ENCODE measurements at places on chromosomes 3 and 15. TPM values are rescaled to one million over a fixed set of nuclear protein-coding genes. Genes with fewer than 3 reads are reported as not detected.
A peak's percentile ranks its signal among the peaks of the same experiment; 100 is the strongest.

GRCh38 chr3:108404368-108404767, 106.0 kb downstream of the MYH15 start:
- DNase-seq: no peak

- DNase-seq: no peak
Measured at GRCh38 chr3:168583977-168584376, 488.3 kb upstream of the GOLIM4 start.

GRCh38 chr3:43307649-43308048, 21.3 kb downstream of the SNRK start:
- DNase-seq: no peak

DNA sequence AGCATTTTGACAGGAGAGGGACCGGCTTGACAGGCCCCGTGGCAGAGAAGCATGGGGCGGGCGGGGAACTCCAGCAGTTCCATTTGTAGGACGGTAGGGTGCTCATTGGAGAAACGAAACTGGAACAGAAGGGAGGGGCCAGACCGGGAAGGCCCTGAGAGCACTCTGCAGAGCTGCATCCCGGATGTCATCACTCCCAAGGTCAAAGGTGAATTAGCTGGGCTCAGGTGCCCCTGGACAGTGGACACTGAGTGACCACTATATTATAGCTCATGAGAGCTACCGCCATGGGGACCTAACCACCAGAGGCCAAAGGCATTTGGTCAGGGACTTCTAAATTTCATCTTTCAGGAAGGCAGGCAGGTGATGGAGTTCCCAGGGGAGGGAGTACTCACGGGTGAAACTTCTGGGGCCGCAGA, 7.3 kb downstream of the CSRNP1 start:
- no peak for DNase-seq

DNA sequence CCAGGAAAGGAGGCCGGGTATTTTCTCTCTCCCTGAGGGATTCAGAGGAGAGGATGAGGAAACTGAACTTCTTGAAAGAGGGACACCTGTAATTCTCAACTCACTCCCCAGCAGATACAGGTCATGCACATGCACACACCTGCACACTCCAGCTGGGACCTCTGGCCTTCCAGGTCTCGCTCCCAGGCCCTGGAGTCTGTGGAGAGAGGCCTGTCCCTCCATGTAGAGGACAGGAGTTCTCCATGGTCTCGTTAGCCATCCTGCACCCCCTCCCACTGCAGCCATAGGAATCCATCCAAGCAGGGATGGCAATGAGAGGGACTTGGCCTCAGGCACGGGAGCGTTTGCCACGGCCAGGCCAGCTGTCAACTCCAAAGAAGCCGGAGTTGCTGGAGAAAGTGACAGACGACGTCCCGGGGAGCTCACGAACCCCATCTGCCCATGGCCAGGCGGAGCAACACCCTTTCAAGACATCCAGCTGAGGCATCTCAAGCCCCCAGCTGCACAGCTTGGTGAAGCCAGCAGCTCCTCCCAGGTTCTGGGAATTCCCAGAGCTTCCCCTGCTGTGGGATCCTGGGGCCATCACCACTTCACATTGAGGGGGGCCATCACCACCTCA, 223.3 kb downstream of the UACA start:
- no peak for DNase-seq

- DNase-seq: peak; percentile 68
Measured at GRCh38 chr15:66763186-66764071, 61.4 kb downstream of the SMAD6 start.

GRCh38 chr3:126117786-126118185, 33.9 kb upstream of the SLC41A3 start:
- DNase-seq: no peak

DNA sequence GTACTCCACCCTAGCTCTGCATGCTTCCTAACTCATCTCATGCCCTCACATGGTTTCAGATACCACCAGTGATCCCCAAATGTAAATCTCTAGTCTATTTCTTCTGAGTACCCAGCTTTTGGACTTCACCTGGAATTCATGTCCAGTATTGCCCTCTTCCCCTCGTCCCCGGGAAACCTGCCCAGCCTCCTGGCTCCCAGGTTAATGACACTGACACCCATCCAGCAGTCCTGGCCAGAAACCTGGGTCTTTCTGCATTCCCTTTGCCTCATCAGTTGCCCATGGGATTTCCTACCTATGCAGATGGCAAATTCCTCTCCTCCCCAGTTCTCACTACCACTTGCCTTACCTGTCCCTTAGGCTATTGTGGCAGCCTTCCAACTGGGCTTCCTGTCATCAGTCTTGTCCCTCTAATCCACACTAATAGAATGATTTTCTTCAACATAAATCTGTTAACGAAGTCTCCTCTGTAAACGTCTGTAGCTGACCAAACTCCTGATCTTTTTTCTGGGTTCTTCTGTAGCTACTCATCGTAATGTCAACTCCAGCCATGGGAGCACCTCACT, 15.3 kb upstream of the MYLK start:
- DNase-seq: no peak

- DNase-seq: no peak
Measured at GRCh38 chr3:128372707-128373533, 93.8 kb downstream of the DNAJB8 start.

The FSIP1 gene
- 0.13 TPM for polyA plus RNA-seq

All from ovary (tissue), 10 donors.